ENCODE measurements at places on chromosomes 7 and 10.

- no peak for DNase-seq
Measured at GRCh38 chr10:127135844-127136577, 60.4 kb downstream of the INSYN2A start.

- DNase-seq, result peak; percentile 72
Measured at GRCh38 chr7:117034851-117035464, 81.7 kb downstream of the ST7 start.

- DNase-seq, result no peak
Measured at GRCh38 chr10:112208997-112209396, 25.4 kb upstream of the GPAM start.

- DNase-seq, result no peak
Measured at GRCh38 chr7:63093481-63093880, 905.2 kb upstream of the ZNF722 start.

GRCh38 chr10:100739517-100740368 lies 5.6 kb upstream of the PAX2 start:
- DNase-seq, result no peak

DNA sequence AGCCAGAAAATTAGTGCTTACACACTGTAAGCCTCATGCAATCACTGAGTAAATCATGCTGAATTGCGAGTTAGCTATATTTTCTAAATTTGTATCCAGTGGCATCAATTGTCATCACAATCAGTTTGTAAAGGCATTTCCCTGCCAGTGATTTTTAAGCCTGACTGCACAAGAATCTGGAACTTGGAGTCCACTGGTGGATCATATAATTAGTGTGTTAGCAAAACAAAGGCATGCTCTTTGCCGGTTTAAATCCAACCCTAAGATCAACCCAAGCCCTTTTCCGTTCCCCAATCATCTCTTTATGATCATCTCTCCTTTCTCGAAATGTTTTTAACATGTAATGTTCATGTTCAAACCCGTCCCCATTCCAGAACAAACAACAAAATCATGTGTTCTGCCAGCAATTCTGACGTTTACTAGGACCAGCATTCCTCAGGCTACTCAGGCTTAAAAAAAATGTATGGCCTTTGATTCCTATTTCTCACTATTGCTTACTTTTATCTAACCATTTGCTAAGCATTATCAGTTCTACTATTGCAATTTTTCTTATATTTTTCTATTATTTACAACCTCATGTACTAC lies 649.2 kb downstream of the SORCS1 start:
- DNase-seq, result peak; percentile 19

GRCh38 chr7:128025380-128025779 lies 5.9 kb downstream of the LRRC4 start:
- DNase-seq, result peak; percentile 63

- DNase-seq, result no peak
Measured at GRCh38 chr7:33815336-33815735, 90.0 kb upstream of the BMPER start.

GRCh38 chr10:48943096-48943495 lies 3.5 kb upstream of the LRRC18 start:
- no peak for DNase-seq

DNA sequence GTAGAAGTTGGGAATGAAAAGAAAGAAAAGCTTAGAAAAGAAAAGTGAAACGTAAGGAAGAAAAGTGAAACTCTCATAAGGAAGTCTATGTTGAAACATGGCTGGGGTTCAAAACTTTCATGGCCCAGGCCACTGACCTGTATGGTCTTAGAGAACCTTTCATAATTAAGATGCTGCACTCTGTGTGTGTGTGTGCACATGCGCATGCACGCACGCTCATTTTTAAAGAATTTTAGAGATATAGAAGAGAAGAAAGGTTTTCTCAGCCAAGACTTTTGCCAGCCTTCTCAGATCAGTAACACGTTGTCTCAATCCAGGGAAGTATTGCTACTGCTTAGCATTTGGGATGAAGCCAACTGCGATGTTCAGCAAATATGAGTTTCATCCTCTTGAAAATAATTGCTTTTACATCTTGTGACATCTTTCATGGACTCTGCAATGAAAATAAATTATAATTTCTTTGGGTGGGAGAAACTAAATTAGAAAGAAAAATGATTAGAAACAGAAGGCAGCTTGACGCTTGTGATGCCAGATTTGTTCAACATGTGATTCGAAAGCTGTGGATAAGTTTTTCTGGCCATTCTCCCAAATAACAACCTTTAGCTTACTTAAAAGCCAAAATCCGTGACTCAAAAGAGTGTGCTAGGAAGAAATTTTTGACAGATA lies 16.2 kb upstream of the SLC26A4 start:
- peak; percentile 44 for DNase-seq

DNA sequence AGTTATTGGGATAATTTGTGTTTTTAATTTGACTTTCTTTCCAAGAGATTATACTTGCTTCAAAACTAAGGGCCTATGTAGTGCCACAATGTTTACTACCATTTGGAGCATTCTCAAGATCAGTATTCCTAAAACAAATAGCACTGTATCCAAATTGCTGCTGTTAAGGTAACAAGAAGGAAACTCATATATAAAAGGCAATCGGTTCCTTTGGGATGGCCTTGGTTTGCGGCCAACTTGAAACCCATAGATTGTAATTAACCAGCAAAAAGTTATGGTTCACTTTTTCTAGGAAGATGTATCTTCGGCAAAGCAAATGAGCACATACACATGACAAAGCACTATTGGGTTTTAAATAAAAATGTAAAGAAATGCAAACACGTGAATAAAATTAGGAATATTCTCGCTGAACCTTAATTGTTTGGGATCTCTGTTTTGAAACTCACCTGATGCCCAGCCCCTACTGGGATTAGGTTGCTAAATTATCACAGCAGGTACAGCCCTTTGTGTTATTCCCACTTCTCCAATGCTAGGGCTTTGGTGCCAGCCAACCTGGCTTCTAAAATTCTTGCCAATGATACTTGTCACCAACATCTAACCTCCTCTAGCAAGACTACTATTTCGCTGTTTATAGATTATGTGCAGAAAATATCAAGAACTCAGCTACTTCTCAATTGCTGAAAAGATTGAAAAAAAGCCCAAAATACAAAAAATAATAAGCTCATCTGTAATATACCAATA lies 16.0 kb downstream of the CDNF start:
- no peak for DNase-seq

GRCh38 chr7:75559976-75560365 lies 67.9 kb downstream of the SPDYE5 start:
- DNase-seq, result no peak

DNA sequence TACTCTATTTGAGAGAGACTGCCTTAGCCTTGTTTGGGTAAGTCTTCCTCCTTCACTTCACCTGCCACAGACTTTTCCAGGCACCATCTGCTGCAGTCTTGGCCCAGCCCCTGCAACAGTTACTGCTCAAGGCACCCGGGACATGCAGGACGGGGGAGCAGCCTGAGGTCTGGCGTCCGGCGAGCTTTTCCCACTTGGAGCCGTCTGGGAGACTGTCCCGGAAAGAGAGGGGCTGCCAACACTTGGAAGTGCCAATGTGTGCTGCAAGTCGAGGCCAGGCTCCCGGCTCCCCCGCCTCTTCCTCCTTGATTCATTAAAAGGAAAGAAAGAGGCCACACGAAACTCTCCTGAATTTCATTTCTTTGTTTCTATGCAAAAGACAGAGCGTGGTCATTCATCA lies 13.7 kb downstream of the HTRA1 start:
- no peak for DNase-seq

GRCh38 chr7:151435971-151436370 lies 4.0 kb downstream of the CRYGN start:
- DNase-seq, result no peak

DNA sequence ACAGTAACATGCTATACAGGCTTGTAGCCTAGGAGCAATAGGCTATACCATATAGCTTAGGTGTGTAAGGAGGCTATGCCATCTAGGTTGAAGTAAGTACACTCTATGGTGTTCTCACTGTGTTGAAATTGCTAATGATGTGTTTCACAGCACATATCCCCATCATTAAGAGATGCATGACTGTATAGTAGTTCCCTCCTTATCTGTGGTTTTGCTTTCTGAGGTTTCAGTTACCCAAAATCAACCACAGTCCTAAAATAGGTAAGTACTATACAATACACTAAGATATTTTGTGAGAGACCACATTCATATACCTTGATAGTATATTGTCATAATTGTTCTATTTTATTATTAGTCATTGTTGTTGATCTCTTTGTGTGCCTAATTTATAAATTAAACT lies 12.7 kb downstream of the FZD1 start:
- DNase-seq, result no peak

DNA sequence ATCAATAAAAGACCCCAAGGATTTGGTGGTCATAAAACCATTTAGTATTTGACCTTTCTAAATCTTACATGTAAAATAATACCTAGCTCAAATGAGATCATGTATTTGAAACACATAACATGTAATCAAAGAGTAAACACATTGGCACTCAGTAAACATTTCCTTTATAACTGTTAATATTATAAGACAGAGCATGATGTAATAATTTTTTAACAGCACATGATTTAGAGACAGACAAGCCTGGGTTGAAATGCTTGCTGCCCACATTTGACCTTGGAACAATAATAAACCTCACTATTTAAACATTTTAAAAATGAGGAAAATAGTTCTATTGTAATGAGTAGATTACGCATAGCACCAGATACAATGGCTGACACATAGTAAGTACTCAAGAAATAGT lies 105.2 kb upstream of the GPR141 start:
- no peak for DNase-seq

DNA sequence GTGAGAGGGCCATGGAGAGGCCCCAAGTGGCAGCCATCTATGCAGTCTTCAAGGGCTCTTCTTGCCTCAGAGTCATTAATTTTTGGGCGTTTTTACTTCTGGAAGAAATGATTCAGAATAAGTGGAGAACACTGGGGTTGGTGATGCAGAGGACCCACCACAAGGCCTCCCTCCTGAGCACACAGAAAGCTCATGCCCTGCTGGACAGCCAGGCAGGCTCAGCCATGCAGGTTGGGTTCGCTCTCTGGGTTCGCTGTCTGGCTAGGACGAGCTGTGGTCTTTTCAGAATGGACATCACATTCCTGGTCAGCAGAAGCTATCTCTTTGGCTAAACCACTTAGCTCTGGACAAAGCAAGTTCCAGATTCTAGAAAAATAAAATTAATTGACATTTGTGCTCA lies 480.8 kb downstream of the RPS24 start:
- no peak for DNase-seq

DNA sequence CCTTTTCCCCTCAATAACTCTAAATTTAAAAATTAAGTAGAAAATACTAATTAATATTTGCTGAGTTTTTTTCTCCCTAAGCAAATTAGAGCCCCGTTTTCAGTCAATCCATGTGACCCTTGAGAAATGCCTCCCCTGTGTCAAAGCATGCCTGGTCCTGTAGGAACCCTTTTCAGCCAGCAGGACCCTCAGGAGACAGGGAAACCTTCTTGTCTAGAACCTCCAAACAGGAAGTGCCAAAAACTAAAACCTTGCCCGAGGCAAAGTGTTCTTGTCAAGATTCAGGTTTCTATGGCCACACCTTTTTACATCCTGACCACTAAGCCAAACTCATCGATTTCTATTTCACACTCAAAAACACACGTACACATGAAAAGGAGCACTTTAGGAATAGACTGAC lies 60.1 kb upstream of the NFE2L3 start:
- peak; percentile 7 for DNase-seq

DNA sequence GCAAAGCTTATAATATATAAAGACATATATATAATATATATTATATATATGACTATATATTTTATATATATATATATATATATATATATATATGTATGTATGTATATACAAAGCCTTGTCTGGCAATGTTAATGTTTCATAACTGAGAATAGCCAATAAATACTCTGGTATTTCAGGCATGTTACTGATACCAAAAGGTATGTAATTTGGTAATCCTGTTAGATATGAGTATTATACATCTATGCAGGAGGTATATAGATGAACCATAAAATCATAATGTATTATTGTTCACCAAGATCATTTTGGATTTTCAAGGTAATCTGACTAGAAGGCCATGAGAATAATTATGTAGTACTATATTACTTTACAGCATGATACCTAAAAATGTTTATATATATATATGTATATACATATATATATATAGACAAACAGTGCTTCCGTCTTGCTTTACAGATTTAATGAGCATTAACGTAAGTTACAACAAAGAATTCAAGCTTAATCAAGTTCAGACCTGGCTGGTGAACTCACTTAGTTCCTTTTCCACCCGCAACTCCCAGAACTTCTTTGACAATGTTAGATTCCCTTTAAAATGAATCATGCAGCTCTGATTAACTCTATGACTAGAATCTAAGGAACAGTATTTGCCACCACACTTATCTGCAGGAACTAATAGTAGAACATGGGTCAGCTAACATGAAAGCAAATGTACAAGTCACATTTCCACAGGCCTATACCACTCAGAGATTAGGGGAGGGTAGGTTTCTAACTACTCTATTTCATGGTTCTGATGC lies 82.7 kb downstream of the SLC25A13 start:
- DNase-seq, result peak; percentile 59

GRCh38 chr10:106551501-106552062 lies 612.9 kb downstream of the SORCS1 start:
- DNase-seq, result no peak

DNA sequence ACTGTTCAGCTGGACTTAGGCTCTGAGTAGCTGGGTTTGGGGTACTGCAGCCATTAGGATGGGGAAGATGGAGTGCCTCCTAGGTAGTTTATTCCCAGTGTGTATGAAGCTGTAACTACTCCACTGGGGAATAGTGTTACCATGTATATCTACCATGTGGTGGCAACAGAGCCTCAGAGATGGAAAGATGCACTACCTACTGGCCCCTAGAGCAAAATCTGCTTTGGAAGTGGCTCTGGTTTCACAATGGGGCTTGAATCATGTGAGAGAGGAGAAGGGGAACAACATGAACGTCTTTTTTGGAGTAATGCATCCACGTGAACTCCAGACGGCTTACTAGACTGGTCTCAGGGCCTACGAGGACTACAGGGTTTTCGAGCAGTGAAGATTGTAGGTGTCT lies 167.3 kb downstream of the CALCR start:
- no peak for DNase-seq

DNA sequence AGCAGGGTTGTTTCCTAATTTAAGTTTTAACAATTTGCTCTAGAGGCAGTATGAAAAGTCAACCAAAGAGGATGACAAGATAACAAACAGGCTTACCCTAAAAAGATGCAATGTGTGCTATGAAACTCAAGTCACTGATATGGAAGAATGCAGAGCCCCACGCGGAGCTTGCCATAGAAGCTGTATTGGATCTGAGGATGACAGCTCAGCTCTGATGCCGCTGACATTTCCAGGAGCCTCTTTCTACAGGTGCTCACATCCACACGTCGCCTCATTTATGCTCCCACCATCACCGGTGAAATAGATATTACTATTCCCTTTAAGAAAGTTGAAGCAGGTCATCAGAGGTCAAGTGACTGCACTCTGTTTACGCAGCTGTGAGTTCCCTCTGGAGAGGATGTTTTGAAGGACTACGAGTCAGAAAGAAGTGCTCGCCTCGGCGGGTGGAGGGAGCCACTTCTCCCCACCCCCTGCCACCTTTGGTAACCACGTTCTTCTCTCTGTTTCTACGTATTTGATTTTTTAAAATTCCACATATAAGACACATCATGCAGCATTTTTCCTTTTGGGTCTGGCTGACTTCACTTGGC lies 275.4 kb downstream of the GLRX3 start:
- DNase-seq, result no peak
